ENCODE measurements at places on chromosomes 12 and 14.

DNA sequence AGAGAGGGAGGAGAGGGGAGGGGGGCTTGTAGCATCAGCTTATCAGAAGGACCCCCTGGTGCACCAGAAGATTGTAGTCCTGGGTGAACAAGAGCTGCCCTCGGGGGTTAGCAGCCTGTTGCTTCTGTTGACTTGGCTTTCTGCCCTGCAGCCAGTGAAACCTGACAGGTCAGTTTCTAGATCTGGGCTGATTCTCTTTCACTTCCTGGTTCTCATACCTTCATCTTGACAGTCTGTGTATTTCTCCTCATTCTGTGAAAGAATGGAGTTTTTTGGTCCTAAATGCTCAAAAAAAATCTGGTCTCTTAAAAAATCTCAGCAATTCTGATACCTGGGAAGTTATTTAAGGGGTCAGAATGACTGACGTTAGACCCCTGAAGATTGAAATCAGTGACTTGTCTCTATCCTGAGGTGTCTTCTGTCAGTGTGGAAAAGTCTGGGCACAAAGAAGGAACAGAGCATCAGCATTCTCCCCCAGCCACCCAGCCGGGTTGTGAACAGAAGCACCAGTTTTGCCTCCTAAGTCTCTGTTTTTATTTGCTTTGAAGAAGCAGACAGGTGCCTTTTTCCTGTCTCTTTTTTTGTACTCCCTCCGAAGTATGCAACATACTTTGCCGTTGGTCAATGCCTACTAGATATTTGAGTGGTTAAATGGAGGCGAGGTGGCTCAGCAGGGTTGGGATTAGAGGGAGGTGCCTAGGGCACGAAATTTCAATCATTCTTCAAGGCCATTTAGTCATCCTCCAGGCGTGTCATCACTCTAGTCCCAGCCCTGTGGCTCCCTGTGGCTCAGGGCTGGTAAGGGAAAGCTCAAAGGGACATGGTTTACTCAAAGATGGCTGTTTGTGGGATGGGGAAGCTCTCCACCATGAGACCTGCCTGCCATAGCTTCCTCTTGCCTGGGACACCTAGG is 24.0 kb downstream of the TTC9 start:
- DNase-seq: no peak

DNA sequence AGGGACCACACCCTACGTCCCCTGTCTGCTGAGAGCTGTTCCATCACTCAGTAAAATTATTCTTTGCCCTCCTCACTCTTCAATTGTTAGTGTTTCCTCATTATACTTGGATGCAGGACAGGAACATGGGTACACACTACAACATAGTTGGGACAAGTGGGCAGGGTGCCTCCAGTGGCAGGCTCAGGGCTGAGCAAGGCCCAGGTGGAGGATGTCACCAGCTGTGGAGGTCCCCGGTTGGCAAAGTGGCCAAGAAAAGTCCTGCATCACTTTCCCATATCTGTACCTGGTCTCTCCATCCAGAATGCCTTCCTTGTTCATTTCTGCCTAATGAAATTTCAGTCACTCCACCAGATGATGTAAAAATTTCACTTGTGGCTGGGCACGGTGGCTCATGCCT is 72.7 kb upstream of the PPP4R3A start:
- no peak for DNase-seq

DNA sequence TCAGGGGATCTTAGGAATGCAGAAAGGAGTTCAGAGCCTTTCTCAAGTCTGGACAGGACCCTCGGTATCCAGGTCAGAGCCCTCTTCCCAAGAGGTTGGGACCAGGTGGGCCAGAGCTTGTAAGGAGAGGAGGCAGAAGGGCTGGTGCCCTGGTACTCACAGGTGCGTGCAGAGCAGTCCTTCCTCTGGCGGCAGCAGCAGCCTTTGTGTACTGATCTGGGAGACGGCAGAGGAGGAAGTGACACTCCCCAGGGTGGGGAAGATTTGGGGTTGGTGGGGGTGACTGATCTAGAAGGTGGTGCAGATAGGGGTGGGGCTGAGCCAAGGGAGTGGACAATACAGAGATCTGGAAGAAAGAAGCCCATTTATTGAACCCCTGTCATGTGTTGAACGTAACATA is at the start of gene ITGB7:
ITGB7 (minus strand) TSS at position 210 of the 400 bp plus-strand sequence. CDS start 6,808 bp downstream, outside the sequence.
- DNase-seq: no peak

- DNase-seq: peak; percentile 32
These were observed 58.1 kb upstream of the CCND2 start for GRCh38 chr12:4215229-4216186.

DNA sequence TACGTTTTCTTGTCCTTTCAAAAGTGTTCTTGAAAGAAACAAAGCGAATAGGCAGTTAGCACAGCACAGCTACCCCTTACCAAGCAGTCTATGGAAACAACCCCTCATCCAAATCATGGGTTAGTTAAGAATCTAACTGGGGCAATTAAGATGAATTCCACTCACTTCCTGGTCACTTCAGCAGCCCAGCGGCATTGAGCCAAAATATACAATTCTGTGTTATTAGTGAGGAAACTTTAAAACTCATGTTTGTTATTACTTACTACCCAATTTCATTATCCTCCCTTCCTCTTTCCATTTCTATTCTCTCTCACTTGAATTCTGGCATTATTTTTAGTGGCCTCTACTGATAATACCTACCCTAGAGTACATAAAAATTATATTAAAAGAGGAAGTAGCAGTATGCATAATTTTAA is 121.4 kb downstream of the PPHLN1 start:
- no peak for DNase-seq

Data from stimulated activated CD8-positive, alpha-beta memory T cell treated with anti-CD3 and anti-CD28 coated beads, Interleukin-2, amount 100 ng/mL, for 48 hours (primary cell).